Endothelial cell of umbilical vein (primary cell): ENCODE measurements at places on chromosomes 2 and 18. TPM values are rescaled to one million over a fixed set of nuclear protein-coding genes. Genes with fewer than 3 reads are reported as not detected.

- peak; percentile 28 for DNase-seq
These were observed 207.6 kb upstream of the CCDC150 start for GRCh38 chr2:196431957-196432356.

DNA sequence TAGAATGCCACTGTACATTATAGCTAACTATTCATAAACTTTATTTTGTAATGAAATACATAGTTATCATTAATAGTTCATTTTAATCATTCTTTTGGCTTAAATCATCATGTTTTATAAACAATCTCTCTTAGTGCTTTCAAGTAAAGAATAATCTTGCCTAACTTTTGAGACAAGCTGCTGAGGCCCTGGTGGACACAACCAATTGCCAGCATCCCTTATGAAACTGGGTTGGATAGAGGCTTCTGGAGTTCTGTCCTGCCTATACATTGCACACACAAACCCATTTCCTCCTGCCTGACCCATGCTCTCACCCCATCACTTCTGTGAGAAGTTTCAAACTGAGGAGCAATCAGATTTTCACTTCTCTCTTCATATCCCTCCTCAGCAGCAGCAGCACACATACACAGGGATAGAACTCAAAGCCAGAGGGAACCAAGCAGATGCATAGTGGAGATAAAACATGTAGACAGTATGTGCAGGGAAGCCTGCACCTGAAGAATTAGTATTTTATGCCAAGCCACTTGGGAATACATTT lies 450.0 kb upstream of the SLC14A2 start:
- DNase-seq = no peak

- no peak for DNase-seq
These were observed 146.0 kb downstream of the AGAP1 start for GRCh38 chr2:235639885-235640284.

DNA sequence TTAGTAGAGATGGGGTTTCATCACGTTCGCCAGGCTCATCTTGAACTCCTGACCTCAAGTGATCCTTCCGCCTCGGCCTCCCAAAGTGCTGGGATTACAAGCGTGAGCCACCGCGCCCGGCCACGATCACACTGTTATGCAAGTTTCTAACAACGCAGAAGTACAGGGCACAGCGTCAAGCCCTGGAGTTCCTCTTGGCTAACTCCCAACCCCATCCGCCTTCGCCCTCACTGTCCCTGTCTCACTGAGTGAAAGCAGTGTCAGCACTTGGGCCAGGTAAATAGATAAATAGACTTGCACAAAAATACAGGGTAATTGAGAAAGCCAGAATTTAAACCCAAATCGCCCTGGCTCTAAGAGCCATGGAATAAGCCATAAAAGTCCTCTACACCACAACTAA lies 111.7 kb downstream of the ACVR1 start:
- no peak for DNase-seq

- peak; percentile 63 for DNase-seq
These were observed 492.4 kb downstream of the PLCL1 start for GRCh38 chr2:198296665-198297308.

DNA sequence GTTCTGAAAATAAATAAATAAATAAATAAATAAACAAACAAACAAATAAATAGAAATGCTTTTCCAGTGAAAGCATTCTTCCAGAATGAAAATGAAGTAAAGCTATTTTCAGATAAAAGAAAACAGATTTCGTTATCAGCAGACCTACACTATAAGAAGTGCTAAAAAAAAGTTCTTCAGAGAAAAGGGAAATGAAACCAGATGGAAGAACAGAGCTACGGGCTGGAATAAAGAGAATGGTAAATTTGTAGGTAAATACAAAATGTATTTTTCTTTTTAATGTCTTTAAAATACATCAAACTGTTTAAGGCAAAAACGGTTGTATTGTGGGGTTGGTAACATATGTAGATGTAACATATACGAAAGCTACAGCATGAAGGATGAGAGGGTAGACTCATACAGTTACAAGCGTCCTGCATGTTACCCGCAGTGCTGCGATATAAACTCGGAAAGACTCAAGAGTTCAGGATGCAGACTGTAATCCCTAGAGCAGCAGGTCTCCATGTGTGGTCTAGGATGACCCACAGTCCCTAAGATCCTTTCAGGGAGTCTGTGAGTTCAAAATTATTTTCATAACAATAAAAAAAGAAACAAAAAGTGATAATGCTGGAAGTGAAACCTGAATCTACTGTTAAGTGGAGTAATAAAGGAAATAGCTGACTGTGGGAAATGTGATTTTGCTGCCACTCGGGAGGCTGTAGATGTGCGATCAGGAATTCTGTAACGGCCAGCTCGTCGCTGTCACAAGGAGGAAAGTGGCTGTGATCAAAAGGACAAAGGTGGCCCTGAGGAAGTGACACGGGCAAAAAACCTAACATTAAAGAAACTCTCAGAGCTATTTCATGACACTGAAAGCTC lies 5.3 kb upstream of the RAB12 start:
- no peak for DNase-seq

- DNase-seq = no peak
These were observed 18.3 kb upstream of the BMP10 start for GRCh38 chr2:68889500-68889899.

DNA sequence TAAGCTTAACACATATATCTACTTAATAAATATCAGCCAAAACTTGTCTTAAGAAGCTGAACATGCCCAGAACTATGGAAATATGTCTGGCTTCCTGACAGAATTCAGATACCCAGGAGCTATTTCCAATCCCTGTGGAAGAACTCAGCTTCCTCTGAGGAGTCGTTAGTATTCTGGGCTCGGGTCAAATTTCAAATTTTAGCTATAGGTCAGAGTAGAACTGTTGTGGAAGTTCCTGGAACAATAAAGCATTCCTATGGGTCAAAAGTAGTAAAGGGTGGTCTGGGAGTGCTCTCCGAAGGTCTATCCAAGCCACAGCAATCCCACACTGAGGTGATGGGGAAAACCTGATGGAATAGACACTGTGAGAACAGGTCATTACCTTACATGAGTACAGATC lies 342.7 kb upstream of the CHST9 start:
- no peak for DNase-seq

- DNase-seq = no peak
These were observed 18.6 kb upstream of the KCNG2 start for GRCh38 chr18:79779021-79779699.

- DNase-seq = no peak
These were observed 836 bp downstream of the DTNA start for GRCh38 chr18:34710934-34711333.

GRCh38 chr18:56235481-56236013 lies 402.8 kb downstream of the TXNL1 start:
- peak; percentile 43 for DNase-seq

GRCh38 chr2:124024561-124025170 lies 421 bp upstream of the CNTNAP5 start:
- DNase-seq = no peak

- no peak for DNase-seq
These were observed 19.8 kb downstream of the MAP4K4 start for GRCh38 chr2:101717071-101717845.

GRCh38 chr2:109442715-109443319 lies 170.9 kb downstream of the SEPTIN10 start:
- no peak for DNase-seq

DNA sequence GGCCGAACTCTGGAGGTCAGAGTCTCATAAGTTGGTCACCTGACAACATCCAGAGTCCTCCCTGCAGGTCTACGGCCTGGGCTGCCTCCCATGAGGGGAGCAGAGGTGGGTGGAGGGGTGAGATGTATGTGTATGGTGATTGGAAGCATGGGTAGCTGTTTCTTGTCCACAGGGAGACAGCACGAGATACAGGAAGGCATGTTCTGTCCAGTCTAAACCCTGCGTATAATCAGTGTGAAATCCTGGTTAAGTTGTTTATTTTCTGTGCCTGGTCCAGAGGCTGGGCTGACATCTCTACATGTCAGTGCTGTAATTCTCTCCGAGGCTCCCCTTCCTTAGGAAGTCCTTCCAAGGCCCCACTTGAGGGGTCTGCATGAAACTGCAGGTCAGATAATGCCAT lies 8.9 kb downstream of the TOGARAM2 start:
- no peak for DNase-seq

DNA sequence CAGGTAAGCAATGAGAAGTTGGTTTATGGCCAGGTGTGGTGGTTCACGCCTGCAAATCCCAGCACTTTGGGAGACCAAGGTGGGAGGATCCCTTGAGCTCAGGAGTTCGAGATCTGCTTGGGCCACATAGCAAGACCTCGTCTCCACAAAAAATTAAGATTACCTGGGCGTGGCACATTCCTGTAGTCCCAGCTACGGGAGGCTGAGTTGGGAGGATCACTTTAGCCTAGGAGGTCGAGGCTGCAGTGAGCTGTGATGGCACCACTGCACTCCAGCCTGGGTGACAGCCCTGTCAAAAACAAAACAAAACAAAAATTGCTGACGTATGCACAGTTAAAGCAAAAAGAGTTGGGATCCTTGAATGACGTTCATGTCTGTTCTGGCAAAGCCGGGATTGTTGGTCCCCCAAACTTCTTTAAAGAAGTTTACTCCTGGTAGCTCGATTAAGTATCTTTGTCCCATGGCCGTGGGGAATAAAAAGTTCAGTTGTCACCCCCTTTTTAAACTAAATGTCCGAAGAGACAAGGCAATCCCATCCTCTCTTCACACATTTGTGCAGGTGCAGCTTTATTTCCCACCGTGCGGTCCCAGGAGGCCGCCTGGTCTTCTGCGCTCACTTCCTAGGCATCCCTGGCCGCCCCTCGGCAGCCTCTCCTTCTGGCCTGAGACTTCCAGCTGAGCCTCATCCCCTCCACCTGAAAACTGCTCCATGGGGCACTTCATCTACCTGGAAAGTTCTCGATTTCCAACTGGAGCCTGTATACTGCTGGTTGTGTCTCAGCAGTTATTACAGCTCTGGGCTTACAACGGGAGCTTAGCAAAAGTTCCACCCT lies 762 bp upstream of the SPOPL start:
- DNase-seq = no peak

DNA sequence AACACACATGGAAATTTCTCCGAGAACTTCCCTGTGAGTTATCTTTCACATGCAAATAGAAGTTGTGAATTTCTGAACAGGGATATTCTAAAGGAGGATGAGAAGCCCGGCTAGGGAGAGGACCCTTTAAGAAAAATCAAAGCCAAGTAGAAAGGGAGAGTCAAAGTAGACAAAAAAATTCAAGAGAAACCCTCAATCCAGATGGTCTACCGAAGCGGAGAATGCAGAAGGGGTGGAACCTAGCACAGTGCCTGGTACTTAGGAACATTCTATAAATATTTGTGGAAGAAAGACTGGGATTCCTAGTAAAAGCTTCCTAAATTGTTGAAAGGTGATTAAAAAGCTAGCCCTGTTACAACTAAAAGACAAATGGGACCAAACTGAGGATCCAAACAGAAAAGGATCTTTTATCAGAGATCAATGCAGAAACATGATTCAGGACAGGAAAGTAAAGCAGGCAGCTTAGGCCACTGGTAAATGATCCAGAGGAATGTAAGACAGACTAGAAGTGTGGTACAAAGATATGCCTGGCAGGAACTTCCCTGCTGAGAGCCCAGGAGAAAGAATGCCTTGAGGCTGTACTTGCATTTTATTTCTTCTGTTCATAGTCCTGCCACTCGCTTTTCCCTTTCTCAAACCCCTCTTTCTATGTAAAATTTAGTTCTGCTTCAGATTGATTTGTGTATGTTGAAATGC lies 19.5 kb upstream of the GLS start:
- no peak for DNase-seq

DNA sequence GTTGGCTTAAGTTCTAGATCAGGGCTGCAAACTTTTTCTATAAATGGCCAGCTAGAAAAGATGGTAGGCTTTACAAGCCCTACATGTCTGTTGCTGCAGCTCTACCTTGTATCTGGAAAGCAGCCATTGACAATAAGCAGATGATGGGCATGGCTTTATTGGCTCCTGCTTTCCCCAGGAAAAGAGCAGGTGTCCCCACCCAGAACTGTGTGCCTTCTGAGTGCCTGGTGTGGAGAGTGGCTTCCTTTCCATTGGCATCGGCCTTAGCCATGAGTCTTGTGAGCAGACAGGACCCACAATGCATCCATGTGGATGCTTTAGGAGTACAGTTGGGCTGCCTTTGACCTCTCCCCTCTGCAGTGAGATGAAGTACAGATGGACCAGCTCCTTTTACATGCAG lies 120.2 kb downstream of the CD8B2 start:
- no peak for DNase-seq

DNA sequence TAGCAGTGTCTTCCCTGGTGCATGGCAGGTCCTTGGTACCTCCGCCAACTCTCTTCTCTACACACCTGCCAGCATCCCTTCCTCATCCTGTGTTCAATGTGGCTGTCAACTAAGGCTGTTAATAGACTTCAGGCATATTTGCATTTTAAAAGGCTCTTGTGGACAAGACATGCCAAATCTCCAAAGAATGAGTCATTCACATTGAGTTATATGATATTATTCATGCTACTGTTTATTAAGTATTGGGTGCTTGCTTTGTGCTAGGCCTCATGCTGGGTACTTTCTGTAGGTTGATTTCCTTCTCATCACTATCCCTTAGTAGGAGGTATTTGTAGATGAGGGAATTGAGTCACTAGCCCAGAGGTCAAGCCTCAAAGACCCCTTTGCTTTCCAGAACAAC lies 5.2 kb downstream of the MYO1B start:
- no peak for DNase-seq

DNA sequence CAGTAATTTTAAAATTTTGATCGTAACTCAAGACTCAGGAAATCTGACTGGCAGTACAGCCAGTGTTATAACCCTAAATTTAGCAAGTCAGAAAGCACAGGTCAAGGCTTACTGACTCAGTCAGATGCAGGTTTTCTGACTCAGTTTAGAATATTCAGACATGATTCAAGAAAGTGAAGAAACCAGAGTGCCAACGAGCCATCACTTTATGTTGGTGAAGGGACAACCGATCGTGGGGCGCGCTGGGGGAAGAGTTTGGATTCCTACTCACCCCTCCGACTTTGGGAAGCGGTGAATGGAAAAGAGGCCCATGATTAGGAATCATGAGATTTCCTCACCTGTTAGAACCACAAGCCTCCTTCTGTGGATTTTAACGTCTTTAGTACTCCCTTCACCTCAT lies 998 bp downstream of the RNF149 start:
- DNase-seq = peak; percentile 36

- DNase-seq = no peak
These were observed 137.7 kb upstream of the MMADHC start for GRCh38 chr2:149725234-149725633.

The ZNF396 gene
- total RNA-seq = 0.44 and 0.72 TPM in 2 replicates

The KATNAL2 gene
- 1.3 and 1.8 TPM in 2 replicates for total RNA-seq

The RGPD4 gene
- total RNA-seq = 0.09 TPM in 1 of 2 replicates, not detected in the other

The SPATA3 gene
- not detected in 2 replicates for total RNA-seq

The RAB31 gene
- 27.9 and 30.5 TPM in 2 replicates for total RNA-seq

The FMNL2 gene
- 25.5 and 28.0 TPM in 2 replicates for total RNA-seq

The POMC gene
- total RNA-seq = 0.69 and 2.7 TPM in 2 replicates

The COL4A4 gene
- total RNA-seq = not detected in 2 replicates

The UCN gene
- 0.75 TPM in 1 of 2 replicates, not detected in the other for total RNA-seq

The ACADL gene
- total RNA-seq = not detected in 2 replicates
